Endothelial cell (in vitro differentiated cells): ENCODE measurements at places on chromosomes 1 and 21. TPM values are rescaled to one million over a fixed set of nuclear protein-coding genes. Genes with fewer than 3 reads are reported as not detected.

DNA sequence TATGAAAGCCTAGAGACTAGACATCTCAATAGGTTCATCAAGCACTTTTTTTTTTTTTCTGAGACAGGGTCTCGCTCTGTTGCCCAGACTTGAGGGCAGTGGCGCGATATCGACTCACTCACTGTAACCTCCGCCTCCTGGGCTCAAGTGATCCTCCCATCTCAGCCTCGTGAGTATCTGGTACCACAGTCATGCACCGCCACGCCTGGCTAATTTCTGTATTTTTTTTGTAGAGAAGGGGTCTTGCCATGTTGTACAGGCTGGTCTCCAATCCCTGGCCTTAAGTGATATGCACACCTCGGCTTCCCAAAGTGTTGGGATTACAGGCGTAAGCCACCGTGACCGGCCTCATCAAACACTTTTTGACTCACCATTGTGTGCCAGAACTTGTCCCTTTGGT, 613 bp upstream of the GPATCH4 start:
- no peak for DNase-seq
- peaks cover 4% of the 10 kb centered on the region for H3K36me3 ChIP-seq
- H3K27me3 ChIP-seq = peaks cover 3% of the 10 kb centered on the region
- peaks cover 20% of the 10 kb centered on the region for H3K4me1 ChIP-seq

GRCh38 chr1:174060090-174060489, 37.9 kb upstream of the RC3H1 start:
- H3K27me3 ChIP-seq = peaks cover 3% of the 10 kb centered on the region

DNA sequence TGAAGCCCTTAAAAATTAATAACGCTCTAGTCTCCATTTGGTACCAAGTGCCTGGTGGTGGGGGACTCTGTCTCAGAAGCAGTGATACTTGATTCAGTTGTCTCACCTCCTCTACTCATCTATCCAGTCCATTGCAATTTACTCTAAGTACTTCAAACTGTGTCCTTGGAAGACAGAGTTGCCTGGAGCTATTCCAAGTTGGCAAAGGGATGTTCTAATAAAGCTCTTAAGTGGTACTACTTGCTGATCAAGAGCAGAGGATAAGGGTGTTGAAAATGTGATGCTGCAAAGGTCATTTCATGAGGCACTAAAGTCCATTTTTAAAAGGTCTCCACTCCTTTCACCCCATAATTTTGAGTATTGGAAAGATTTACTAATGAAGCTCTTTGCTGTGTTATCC, 142.2 kb downstream of the NFIA start:
- H3K27ac ChIP-seq = no peak overlapping the region
- peaks cover 4% of the 10 kb centered on the region for H3K4me1 ChIP-seq
- H3K36me3 ChIP-seq = no peaks in the 10 kb centered on the region
- no peak for DNase-seq
- H3K4me3 ChIP-seq = no peak overlapping the region
- no peaks in the 10 kb centered on the region for H3K27me3 ChIP-seq

DNA sequence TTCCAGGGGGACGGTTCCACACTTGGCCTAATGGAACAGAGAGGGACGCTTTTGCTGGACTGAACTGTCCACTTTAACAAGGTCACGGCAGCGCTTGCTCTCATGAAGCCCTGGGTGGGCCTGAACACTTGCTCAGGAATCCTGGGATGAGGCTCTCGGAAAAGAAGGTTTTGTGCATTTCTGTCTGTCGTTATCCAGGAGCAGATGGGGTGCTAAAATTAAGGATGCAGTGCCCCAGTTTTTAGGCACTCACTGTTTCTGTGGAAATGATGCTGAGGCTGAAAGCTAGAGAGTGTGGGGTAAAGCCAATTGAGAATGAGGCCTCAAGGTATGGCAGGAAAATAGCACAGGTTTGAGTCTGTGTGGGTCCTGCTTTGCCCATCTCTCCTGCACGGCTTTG, 111.0 kb downstream of the DAB1 start:
- no peaks in the 10 kb centered on the region for H3K27me3 ChIP-seq
- H3K27ac ChIP-seq = no peak overlapping the region
- no peaks in the 10 kb centered on the region for H3K4me1 ChIP-seq
- peaks cover under 1% of the 10 kb centered on the region for H3K36me3 ChIP-seq
- DNase-seq = no peak

CNR2 gene
- total RNA-seq = not detected

MSH4 gene
- total RNA-seq = 0.44 TPM
